ENCODE measurements at places on chromosomes 4 and X.

DNA sequence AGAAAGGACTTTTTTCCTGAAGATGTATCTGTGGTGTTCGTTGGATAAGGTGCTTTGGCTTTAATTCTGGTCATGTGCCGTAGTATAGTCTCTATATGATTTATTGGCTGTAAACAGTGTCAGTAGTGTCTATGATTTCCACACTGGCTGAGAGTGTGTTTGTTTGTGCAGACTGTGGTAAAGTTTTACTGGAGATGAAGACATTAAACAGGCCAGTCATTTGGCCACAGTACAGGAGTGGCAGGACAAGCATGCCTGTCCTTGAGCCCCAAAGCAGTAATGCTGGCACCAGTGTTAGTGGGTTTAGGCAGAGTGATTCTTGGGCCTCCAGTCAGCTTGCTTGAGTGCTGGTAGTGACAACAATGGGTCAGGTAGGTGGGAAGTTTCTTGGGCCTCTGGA lies 1023.9 kb upstream of the GRID2 start:
- no peak for DNase-seq

- DNase-seq: peak; percentile 21
Observed at GRCh38 chrX:5646818-5647217, 581.8 kb downstream of the NLGN4X start.

DNA sequence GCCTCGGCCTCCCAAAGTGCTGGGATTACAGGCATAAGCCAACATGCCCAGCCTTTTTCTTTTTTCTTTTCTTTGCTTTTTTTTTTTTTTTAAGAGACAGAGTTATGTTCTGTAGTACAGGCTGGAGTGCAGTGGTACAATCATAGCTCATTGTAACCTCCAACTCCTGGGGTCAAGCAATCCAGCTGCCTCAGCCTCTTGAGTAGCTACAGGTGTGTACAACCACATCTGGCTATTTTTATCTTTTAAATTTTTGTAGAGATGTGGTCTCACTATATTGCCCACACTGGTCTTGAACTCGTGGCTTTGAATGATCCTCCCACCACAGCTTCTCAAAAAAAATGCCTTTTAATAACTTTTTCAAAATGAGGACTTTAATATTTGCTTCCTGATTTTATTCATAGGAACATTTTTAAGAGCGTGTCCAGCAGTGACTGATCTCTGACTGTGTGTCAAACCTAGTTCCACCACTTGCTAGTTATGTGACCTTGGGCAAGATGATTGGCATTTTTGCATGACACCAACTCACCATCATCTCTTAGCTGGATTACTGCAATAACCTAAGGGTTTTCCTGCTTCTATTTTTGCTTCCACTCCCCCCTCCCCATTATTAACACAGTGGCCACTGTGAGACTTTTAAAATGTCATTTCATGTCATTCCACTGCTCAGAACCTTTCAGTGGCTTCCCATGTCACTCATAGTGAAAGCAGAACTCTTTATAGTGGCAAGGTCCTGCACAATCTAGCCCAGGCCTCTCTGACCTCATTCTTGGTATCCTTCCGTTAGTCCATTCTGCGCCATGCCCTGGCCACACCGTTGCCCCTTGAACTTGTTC lies 4.5 kb upstream of the TNIP3 start:
- peak; percentile 63 for DNase-seq

DNA sequence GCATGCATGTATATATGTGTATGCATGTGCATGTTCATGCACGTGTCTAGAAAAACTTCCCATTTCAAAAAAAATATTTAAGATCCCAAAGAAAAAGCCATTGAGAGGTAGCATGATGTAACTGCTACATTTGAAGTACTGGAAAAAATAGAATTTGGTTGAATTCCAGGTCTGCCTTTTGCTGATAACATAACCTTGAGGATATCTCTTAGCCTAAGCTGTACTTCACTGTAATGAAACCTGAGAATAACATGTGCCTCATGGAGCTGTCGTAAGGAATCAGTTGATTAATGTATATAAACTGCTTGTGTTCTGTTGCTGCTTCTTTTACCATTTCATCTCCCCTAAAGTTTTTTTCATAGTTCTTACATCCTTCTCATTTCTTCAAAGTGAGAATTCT lies 351.8 kb downstream of the GRIA2 start:
- DNase-seq: no peak

- no peak for DNase-seq
Observed at GRCh38 chr4:153634738-153635353, 49.2 kb upstream of the TLR2 start.

All from GM20000 (cell line).